ENCODE measurements at places on chromosomes 3 and 15.

- peak; percentile 87 for DNase-seq
Measured at GRCh38 chr3:160707187-160707794, 30.3 kb downstream of the ARL14 start.

DNA sequence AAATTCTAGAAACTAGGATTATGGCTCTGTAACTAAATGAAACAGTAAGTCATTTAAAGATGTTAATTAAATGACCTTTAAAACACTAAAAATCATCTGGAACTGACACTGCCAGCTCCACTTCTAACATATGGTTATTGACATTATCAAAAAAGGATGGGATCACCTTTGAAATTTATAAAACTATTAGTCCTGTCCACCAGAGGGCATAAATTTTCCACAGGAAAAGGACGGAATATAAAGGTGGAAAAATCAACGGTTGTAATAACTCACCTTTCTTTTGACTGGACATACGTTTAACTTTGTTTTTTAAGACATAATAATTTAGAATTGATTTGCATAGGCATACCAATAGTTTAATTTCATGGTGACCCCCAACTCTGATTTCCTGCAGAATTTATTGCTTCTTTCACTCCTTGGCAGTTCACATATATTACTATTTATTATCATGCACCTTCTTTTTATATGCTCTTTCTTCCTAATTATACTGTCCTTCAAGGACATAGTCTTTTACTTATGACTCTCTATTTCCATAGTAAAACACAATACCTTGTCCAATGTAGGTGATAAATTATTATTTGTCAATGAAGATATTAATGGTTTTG, 345.7 kb downstream of the CADM2 start:
- DNase-seq, result no peak

- no peak for DNase-seq
Measured at GRCh38 chr3:135448520-135448919, 517.0 kb upstream of the PPP2R3A start.

GRCh38 chr3:4418156-4418555, 48.9 kb downstream of the SUMF1 start:
- no peak for DNase-seq

DNA sequence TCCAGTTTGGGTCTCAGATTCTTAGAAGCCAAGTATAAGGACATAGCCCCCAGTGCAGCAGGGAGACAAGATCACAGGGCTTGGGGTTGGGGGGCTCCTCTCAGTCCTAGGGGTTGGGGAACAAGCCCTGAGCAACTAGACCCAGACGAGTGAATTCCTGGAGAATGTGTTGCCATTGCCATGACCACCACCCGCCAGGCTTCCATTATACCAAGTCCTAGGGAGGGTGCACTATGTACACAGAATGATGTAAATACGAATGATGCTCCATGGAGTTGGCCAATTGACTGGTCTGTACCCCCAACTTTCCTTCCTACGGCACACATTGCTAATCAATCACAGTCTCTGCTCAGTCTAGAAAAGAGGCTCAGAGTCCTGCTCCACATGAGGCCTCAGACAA, 8.8 kb downstream of the IQCF1 start:
- no peak for DNase-seq

- no peak for DNase-seq
Measured at GRCh38 chr3:153957421-153957820, 163.8 kb upstream of the ARHGEF26 start.

DNA sequence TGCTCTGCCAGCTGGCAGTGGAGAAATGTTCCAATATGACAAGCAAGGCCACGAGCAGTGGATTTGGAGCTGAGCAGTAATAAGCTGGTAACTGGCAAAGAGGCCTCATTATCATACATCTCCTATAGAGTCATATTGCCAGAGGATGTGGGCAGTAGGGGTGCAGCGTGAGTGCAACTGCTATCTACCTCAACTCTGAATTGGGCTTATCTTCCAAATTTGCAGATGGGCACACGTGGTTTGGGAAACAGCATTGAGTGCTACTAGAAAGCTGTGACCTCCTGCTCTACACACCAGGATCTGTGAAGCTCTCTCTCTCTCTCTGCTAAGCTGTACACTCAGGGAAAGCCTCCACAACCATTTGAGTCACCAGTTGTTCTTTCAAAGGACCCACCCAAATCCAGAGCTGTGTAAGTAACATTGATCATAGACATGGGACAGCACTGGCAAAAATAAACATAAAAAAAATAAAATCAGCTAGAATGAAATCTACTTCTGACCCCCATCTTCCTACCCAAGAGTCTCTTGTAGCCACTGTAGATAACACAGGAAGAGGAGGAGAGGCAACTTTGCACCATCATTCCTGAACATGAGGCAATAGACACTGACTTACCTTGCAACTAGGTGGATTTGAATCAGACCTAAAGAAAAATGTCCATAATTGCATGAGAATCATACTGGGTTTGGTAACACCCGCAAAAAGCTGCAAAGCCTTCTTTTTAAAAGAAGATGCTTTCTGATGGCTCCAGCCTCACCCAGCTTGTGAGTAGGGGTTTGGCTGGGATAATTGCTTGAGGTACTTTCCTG, 82.9 kb upstream of the THBS1 start:
- no peak for DNase-seq

- DNase-seq, result no peak
Measured at GRCh38 chr3:185739264-185739701, 85.6 kb downstream of the IGF2BP2 start.

DNA sequence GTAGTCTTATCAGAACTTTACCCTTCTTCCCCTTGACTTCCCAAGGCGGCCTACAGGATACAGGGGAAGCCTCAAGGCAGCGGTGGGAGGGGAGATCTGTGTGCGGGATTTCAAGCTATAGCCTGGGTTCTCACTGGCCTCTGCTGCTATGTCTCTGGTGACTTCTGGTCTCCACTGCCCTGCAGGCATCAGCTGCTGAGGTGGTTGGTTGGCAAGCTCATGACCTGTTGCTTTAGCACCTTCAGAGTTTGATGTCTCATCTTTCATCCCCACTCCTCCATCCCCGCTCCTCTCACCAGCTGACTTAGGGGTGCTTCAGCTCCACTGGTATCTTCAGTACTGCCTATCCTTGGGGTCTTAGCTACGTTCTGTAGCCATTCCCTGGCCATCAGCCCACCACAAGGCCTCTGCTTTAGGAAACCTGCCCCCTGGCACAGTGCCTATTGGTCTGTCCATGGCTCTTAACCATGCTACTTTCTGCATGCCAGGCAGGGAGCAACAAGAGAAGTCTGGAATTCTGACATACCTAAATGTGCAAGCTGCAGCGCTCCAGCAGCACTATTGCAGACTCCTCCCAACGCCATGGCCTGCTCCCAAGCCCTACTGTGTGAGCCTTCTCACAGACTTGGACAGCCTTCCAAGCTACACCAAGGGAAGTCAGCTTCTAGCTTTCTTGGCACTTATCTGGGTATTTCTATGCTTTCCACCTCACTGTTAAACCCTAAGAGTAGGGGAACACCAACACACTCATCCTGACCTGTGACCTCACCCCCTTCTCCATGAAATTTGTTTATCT, 1.8 kb upstream of the YEATS2 start:
- no peak for DNase-seq

DNA sequence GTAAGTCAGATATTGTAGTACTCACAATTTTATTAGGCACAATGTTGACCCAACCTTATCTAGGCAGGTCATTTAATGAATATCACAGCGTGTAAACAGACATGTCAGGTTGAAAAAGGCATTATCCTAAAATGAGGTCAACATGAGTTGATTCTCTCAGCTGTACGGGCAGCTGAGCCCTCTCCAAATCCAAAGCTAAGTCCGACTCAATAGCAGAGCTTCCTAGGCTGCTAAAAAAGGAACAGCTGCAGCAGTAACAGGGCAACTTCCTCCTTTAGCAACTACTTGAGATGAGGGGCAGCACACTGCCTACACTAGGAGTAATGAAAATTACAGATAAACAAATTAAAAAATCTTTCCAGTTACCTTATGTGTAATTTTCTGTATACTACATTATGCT, 189.2 kb downstream of the CADM2 start:
- DNase-seq, result peak; percentile 44

DNA sequence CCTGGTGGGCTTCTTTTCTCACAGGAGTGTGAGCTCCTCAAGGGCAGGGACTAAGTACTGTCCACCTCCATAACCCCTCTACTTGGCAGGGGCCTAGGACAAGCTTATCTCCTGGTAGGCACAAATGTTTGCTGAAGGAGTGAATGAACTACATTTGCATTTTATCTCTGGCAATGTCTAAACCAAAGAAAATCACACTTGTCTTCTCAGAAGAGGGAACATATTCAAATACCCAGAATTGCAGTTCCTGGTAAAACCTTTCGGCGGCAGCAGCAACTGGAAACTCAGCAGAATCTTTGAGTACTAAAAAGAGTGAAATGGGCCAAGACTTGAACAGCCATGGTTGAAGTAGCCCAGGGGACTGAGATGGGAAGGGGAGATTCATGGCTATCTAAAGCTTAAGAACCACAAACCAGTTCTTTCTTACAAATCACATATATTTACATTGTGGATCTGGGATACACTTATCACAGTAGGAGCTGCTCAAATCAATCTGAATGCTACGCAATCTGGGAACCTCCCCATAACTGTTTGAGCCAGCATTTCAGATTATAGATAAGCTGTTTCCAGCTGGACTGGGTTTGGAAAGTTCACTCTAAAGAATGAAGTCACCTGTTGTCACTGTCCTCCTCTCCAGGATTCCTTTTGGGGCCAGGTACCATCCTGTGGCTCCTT, 18.7 kb upstream of the PTPN9 start:
- DNase-seq, result no peak

GRCh38 chr3:18987862-18988447, 160.4 kb upstream of the KCNH8 start:
- DNase-seq, result no peak

DNA sequence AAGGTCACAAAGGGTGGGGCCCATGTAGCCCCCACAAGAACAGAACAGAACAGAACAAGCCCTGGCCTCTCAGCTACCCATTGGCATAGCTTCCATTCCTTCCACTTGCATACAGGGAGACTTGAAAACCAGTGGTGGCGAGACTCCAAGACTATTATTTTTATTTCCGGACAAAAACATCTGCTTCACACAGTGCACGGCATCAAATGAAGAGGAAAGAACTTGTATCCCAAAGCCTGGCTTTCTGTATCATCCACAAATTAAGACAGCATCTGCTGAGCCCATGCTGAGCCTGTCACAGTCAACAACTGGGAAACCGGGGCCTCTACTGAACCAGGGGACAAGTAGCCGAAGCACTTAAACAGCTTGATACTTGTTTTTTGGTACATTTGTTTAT, 56.0 kb downstream of the CLEC3B start:
- no peak for DNase-seq

GRCh38 chr3:127985216-127985615, 67.0 kb upstream of the SEC61A1 start:
- DNase-seq, result no peak

DNA sequence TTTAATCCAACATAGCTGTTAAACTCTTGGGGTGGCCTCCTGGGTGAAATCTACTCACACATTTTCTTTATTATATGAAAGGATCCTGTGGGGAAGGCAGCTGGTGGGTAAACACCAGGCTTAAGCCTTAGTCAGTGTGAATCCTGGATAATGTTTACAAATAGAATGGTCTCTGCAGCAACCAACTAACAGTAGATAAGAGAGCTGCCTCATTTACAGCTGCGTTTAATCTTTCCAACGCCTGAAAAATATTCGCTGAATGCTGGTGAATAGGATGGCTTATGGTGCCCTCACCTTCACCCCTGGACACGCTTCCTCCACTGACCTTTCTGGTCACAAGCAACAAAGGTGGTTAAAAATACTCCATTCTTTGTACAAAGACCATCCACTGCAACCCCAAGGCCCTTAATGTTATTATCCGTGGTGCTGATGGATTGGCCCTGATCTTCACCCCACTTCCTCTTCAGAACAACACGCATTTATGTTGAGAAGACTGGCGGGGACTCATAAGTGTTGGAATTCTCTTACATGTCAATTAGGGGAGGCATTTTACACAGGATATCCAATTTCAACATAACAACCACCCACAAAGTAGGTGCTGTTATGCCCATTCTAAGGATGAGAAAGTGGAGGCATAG, 120.0 kb upstream of the FRMD4B start:
- DNase-seq, result no peak

DNA sequence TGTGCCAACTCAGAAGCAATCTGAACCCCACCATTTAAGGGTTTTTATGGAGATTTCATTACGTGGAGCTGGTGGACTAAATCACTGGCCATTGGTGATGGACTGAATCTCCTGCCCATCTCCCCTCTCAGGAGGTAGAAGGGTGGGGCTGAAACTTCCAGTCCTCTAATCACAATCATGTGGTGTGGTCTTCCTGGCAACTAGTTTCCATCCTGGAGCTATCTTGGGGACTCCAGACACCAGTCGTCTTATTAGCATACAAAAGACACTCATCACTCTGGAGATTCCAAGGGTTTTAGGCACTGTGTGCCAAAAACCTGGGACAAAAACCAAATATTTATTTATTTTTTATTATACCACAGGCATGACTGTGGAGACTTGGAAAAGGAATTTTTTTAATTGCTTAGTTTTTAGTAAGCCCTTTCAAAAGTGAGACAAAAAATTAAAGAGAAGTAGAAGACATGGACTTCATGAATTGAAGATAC, 203.6 kb downstream of the WNT5A start:
- DNase-seq, result no peak

DNA sequence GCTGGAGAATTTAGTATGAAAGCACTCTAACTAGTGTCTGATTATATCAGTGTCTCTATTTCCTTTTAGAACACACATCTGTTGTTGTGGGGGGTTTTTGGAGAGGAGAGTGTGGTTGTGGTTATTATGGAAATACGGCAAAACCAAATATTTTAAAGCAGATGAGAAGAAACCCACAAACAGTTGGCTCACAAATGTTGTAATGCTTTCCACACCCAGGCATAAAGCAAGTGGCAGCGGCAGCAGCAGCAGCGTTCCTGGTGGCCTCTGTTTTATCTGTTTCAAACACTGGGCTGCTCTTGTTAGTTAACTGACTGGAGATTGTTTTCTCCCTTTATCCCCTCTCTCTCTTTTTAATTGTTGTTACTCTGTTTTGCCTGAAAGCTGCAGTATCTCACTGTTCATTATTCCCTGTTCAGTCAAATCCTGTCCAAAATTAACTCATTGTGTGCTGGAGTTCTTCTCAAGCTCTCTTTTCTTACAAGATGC, 1045.5 kb upstream of the NR2F2 start:
- DNase-seq, result peak; percentile 24

- DNase-seq, result no peak
Measured at GRCh38 chr3:187027531-187028278, 97.4 kb downstream of the ST6GAL1 start.

DNA sequence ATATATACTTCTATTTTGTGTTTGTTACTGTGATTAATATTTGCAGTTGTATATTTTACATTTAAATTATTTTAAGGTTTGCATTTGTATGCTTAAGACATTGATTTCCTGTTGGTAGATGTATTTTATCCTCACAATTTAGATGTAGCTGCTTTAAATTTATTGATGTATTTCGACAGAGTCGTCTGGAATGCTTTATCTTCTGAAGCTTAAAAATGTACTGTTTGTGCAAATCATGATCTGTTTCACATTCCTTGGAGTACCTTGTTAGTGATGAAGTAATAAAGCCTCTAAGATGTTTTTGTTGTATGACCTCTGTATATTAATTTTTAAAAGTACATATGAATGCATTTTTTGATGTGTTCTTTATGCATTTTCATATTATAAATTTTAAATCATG, 1.9 kb downstream of the CHD2 start:
- DNase-seq, result no peak

GRCh38 chr15:71451130-71451529, 335.9 kb downstream of the THSD4 start:
- no peak for DNase-seq

All from Ammon's horn (tissue), 1 donor.